HCEC 1CT (cell line): ENCODE measurements at places on chromosomes 5 and 9.

- DNase-seq = peak; percentile 57
Measured at GRCh38 chr5:98927242-98927988, 1.4 kb downstream of the CHD1 start.

DNA sequence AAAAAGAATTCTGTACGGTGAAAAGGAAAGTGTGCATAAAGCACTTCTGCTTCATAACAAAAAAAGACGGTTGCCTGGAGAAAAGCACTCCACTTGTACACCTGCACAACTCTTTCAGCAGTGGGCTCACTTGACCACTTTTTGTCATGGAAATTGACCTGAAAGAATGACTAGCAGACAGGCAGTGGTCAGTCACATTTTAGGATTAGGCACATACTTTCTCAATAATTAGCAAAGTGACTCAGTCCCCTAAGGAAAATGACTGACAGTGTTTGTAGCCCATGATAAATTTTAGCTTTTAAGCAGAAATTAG is 169.3 kb downstream of the FANCC start:
- DNase-seq = no peak

DNA sequence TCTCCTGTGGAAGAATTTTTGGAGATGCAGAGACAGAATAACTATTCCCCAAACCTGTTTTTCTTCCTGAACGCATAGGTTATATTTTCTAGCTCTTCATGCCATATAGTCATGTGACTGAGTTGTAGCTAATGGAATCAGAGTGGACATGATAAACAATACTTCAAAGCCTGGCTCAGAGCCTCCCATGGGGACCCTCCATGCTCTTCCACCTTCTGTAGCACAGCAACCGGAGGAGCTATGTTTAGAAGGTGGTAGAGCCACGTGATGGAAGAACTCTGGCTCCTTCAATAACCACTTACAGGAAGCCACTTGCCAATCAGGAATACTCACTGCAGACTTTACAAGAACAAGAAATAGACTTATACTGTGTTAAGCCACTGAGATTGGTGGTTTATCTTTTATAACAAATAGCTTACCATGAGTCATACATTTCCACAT is 39.2 kb downstream of the NADK2 start:
- peak; percentile 33 for DNase-seq

- no peak for DNase-seq
Measured at GRCh38 chr5:63128018-63128417, 549.4 kb downstream of the LRRC70 start.

DNA sequence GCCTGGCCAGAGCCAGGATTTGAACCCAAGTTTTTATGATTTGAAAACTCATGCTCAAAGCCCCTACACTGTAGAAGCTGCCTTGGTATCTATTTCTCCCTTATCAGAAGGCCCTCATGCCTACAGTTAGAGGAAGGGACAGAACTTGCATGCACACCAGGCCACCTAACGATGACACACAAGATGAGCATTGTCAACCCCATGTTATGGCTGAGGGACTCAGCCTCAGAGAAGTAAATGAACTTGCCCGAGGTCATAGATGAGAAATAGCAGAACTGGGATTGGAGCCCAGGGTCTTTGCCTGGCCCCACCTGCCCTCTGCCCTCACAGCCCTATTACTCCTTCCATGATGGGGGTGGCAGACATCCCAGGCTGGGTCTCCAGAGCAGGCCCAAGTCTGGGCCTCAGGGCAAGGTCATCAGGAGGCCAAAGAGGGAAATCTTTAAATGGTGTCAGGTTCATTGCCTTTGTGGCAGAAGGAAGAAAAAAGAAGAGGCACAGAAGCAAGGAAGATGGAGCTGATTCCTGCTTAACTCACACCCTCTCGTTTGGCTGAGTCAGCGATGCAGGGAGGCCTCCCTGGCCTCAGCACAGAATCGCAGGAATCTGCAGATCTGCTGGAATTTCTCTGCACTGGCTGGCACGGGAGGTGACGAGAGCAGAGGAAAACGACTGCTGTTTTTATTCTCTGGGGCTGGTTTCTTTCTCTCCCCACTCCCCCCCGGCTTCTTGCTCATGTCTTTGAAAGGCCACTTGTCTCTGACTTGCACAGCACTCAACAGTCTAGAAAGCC is 20.6 kb upstream of the CRB2 start:
- DNase-seq = no peak

DNA sequence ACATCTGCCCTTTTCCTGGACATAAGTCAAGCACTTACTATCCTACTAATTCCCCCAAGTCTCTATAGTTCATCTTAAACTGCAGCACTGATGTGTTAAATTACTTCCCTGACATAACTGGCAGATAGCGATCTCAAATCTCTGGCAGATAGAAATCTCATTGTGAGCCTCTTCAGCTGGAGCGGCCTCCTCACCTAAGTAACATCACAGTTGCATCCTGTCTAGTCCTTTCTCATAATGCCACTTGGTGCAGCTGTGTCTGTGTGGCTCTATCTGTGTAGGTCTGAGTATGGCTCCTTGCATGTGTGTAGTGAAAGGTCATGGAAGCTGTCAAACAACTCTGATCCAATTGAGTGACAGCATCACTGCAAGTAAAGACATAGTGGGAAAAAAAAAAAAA is 53.6 kb upstream of the FST start:
- no peak for DNase-seq

DNA sequence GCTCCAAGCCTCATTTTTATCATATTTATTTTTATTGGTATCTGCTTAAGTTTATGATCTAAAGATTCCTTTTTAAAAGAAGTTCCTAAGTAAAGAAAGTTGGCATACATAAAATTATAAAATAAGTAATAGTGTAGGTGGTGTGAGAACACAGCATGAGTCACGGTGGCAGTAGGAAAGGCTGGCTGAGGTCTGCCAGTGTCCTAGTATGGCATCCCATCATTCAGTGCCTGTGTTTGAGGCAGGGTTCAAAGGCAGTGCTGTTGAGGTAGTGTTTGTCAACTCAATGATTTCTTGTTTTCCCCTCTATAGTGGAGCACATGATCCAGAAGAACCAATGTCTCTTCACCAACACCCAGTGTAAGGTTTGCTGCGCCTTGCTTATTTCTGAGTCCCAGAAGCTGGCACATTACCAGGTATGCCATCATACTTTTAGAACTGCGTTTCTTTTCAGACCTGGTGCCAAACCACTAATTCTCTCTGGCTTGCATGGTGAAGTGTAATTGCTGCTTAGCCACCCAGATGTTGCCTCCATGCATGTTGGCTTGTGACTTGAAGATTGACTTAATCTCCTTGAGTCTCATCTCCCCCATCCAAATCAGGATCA is 18.4 kb downstream of the ZNF346 start:
- peak; percentile 13 for DNase-seq

DNA sequence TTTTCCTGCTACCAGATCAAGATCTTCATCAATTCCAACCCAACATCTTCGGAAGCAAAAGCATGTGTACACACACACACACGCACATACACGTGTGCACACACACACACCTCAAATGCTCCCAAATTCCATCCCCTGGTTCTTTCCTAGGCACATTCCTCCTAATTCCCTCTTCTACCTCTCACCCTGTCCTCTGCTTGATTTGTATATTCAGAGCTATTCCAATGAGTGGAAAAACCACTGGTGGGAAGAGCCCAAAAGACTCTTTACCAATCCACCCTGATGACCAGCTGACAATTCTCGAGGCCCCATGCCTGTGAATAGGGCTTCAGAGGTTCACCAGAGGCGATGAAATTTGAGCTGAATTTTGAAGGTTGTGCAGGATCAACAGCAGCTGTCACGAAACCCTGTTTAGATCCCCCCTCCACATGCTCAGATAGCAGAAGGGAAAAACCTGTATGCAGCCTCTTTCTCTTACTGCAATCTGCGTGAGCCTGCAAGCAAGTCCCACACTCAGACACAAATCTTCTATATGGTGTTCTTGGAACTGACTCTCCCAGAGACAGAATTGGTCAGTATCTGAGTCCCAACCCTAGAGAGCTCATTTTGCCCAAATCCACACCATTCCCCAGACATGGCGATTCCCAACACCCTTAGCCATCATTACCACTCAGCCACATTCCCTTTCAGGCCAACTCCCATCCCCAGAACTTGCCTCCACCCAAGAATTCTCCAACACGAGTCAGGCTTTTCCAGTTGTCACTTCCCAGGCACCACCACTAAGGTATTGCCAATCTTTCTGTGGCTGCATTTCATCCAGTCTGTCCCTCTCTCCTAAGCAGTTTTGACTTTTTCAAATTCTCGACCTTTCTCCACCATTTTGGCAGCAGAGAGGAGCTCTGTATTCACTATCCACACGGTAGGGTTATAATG is 4.3 kb upstream of the TRIO start:
- no peak for DNase-seq
